ENCODE measurements at places on chromosomes 2 and 18.

DNA sequence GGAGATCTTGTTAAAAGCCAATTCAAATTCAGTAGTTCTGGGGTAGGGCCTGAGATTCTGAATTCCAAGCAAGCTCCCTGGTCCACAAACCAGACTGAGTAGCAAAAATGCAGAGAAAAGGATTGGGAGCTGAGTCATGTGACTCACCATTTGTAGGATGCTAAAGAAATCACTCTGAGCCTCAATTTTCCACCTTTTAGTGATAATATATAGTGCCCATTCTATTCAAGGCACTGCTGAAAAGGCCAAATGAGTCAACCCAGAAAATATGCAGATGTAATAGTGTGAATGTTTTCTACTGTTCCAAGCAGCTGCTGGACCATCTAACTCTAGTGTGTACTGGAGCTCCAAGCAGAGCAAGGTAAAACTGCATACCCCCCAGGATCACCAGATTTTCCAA is 47.2 kb downstream of the SLC14A2 start:
- DNase-seq: no peak

GRCh38 chr2:142339261-142339660 is 208.4 kb upstream of the LRP1B start:
- DNase-seq: no peak

DNA sequence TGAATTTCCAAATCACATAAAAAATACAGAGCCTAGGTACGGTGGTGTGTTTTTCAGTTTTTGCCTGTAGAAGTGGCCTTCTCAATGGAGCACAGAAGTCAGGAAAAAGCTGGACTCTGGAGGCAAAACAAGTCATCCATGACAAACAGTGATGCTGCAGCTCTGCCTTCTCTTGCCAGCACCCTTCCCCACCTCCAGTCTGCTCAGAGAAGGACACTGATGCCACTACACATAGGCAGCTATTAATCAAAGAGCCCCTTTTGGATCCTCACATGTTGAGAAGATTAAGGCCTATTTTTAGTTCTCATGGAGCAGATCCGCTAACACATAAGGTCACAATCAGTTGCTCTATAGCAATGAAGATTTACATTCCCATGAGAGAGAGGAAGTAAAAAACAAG is 181.6 kb upstream of the GALNT5 start:
- DNase-seq: no peak

- no peak for DNase-seq
Measured at GRCh38 chr2:148699830-148700229, 55.3 kb downstream of the EPC2 start.

DNA sequence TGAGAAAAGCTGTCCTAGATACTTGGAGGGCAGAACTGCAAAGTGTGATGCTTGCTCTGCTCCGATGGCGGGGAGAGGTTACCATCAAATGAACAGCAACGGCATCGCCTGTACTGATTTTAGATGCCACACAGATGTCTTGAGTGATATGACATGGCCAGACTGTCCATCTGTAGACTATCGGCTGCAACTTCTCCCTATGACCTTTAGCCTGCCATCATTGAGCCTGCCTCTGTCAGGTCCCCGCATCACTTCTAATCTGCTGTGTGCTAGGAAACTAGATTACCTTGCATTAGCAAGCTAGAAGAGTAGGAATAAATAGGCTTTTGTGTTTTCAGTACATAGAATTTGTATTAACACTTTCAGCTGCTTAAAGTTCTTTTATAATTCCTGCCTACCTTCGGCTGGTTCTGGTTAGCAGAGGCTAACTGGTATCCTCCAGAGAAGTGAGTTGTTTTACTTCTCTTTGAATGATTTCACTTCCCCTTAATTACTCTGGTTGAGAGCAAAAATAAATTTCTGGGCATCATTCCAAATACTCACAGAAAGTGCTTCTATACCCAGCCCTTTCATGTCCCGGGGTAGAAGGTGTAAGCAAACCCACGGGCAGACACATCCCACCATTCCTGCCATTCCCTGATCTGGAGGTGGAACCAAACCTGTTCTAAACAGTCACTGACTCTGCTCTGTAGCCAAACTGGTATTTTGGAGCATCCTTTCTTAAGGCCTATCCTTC is 24.0 kb downstream of the GAREM2 start:
- DNase-seq: no peak

- DNase-seq: no peak
Measured at GRCh38 chr2:10452312-10452711, 4.2 kb upstream of the ODC1 start.

- no peak for DNase-seq
Measured at GRCh38 chr2:197674591-197674990, 796 bp downstream of the RFTN2 start.
